ENCODE measurements at places on chromosomes 4 and X. TPM values are rescaled to one million over a fixed set of nuclear protein-coding genes. Genes with fewer than 3 reads are reported as not detected.
A peak's percentile ranks its signal among the peaks of the same experiment; 100 is the strongest.

DNA sequence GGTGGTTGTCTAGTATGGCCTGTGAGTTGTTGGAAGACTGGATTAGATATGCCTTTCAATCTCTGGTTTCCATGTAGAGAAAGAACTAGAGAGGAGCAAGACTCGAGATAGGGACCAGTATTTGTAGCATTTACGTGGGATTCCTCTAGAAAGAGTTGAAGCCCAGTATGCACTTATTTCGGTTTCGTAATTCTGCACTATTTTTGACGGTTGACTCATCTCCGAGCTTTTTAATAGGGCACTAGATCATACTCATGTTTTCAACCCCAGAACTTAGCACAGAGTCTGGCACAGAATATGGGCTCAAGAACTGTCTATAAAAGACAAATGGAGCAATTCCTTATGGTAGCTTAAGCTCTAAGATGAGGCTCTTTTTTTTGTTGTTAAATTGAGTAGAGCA, 15.7 kb downstream of the HELT start:
- no peak for DNase-seq

DNA sequence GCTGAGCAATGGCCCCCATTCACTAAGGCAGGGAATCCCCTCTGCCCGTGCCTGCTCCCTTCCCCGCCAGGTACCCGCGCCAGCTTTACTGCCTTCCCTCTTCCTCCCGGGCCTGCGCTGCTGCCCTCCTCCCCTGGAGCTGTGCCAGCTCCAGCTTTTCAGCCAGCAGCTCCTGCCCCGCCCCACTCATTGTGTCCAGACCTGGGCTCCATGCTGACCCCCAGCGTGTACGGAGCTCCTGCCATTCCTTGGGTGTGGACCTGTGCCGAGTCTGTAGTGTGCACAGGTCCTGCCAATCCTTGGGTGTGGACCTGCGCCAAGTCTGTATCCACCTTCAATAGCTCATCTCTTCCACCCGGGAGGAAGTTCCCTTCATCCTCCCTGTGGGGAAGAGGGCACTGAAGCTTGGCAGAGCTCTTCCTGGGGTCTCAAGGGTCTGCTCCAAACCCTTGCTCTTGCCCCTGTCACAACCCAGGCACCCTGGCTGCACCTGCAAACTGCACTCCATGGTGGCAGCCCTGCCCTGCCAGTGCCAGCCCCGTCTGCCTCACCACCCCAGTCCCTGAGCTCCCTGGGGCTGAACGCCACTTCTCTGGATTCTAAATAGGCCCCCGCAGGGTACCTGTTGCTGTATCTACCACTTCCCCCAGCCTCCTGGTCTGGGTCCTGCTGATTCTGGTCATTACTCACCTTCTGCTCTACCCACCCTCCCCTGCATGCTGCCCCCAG, 63.9 kb downstream of the TRMT44 start:
- DNase-seq = no peak

DNA sequence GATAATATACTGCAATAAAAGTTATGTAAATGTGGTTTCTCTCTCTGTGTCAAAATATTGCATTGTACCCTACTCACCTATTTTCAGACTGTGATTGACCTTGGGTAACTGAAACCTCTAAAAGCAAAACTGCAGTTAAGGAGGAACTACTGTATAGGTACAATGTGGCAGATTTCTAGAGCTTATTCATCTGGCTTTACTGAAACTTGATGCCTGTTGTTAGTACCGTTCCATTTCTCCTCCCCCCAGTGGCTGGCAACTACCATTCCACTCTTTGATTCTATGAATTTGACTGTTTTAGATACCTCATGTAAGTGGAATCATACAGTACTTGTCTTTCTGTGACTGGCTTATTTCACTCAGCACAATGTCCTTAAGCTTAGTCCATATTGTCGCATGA, 61.9 kb downstream of the HOPX start:
- peak; percentile 46 for DNase-seq

HSD17B13 gene
- total RNA-seq = not detected

HUWE1 gene
- total RNA-seq = 76.3 TPM
